ENCODE measurements at places on chromosomes 2 and 18.

DNA sequence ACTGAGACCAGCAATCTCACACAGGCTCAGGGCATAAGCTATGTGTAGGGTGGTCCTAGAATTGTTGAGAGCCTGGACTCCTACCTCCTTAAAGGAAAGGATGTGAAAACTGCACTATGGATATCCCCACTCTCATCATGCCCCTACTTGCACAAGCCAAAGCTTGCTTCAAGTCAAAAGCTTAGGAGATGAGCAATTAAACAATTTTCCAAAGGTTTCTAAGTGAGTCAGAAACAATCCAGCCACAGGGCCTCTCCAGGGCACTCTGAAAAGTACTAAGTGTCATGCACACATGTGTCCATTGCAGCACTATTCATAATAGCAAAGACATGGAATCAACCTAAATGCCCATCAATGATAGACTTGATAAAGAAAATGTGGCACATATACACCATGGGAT, 215.4 kb downstream of the AFF3 start:
- no peak for DNase-seq

DNA sequence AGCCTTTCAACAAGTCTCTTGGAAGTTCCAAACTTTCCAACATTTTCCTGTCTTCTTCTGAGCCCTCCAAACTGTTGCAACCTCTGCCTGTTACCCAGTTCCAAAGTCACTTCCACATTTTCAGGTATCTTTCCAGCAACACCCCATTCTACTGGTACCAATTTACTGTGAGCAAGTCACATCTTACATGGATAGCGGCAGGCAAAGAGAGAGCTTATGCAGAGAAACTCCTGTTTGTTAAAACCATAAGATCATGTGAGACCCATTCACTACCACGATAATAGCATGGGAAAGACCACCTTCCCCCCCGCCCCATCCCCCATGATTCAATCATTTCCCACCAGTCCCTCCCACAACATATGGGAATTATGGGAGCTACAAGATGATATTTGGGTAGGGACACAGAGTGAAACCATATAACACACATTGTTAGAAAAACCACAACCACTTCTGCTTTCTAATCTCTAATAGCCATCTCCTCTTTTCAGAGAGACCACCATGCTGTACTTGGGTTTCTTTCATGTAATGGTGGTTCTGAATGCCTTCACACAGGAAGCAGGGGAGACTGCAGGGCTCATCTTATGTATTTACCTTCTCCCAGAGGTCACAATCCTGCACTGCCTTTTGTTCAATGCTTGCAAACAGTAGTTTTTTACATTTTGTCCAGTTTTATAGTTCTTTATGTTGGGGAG, 46.0 kb upstream of the CALCRL start:
- no peak for DNase-seq

DNA sequence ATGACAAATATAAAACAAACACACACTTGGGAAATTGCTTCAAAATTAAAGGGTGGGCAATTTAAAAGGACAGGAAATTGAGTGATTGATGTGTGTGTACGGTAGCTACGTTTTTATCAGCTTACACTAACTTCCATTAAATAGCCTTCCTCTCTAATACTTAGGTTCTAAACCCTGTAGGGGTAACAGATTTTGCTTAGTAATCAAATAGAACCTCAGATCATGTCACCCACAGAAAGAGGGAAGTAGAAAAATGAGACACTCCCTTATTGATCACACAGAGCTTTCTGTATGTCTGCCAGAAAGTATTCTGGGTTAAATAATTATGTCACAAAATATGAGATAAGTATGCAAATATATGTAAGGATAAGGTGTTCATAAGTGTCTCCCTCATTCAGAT, 93.3 kb downstream of the ICA1L start:
- DNase-seq: no peak

DNA sequence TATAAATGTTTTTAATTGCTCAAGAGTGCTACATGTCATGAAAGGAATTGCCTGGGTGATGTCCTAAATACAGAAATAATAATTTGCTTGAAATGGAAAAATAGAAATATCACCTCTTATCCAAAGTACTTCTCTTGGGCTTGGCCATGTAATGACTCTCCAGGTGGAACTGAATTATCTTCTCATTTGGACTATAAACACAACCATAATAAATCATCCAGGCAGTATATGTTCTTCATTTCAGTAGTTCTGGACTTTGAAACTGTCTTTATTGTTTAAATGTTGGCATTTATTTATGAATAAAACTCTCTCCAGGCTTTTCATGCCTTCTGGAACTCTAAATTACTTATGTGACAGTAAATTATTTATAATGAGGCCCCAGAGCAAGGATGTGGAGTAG, 40.5 kb downstream of the OXER1 start:
- DNase-seq: no peak

DNA sequence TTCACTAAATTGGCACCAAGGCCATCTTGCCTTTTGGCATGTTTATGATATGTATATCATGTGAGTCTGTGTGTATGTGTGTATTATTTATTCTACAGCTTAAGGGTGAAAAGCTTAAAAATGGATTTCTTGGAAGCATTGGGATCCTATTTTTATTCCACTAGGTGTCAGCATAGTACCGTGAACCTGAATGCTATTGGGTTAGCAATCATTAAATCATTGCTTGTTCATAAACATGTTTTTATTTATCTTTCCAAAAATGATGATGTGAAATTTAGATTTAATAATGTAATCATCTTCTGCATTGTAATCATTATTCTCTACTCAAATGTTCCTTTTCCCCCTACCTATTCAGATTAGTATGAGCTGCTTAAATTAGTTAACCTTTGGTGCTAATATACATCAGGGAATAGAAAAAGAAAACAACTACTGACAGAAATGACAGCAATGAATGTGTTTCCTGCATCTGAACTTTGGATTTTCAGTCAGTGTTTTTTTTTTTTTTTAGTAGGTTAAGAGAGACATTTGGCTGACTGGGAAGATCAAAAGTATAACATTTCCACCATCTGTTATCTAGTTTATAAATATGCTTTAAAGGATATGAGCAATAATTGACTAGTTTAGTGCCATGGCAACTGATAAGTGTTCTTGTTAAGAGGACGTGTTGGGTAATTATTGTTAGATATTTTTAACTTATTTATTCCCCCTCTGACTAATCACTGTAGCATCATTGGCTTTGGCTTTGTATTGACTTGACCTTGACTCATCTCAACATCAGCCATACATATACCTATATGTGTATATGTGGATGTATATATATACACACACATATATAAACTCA, 14.1 kb upstream of the ZSWIM2 start:
- peak; percentile 26 for DNase-seq

- no peak for DNase-seq
Observed at GRCh38 chr2:215356948-215357461, 45.1 kb downstream of the ATIC start.

DNA sequence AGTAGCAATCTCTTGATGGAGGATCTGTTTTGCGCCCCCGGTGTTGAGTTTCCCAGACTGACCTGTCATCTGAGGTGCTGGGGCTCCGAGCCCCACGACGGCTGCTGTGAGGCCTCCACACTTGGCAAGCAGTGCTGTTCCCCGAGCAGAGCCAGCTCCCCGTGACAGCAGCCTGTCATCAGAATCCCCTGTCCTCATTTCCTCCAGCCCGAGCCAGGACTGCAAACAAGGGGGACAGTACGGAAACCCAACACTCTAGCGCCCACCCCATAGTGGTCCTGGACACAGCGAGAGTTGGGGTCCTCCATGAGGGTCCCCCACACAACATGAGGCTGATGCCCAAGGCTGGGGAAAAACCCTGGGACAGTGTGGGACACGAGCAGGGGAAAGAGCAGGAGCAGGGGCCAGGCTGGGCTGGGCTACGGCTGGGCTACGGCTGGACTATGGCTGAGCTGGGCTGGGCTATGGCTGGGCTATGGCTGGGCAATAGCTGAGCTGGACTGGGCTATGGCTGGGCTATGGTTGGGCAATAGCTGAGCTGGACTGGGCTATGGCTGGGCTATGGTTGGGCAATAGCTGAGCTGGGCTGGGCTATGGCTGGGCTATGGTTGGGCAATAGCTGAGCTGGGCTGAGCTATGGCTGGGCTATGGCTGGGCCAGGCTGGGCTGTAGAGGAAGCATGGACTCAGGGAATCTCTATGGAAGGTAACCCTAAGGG, 1.5 kb upstream of the KLHL30 start:
- DNase-seq: no peak

DNA sequence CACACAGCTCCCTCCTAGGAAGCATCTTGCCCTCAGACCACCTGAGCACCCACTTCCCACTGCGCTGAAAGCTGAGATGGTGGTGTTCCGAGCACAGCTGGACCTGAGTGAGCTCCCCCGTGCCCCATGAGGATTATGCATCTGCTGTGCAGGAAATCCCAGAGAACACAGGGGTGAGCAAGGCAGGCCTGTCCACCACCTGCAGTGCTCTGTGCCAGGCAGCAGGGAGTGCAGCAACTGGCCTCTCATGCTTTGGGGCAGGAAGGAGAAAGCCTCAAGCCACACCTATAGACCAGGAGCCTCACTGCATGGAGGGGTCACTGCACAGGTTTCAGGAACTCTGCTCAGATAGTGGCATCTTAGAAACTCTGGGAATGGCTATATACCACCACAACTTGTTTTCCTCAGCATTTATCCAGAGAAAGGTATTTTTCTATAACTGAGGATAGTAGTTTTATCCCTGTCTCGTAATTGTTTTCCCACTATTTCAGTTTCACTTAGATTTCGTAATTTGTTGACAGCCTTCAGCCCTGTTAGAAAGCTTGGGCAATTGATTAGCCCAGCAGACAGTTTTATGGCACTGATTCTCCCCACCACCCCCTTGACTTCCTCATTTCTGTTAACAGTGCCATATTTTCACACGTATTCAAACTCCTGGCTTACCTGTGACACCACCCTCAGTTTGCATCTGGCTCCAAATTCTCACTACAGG, 144.3 kb upstream of the DAPL1 start:
- no peak for DNase-seq

- DNase-seq: no peak
Observed at GRCh38 chr18:62986490-62986889, 271.1 kb downstream of the PHLPP1 start.

DNA sequence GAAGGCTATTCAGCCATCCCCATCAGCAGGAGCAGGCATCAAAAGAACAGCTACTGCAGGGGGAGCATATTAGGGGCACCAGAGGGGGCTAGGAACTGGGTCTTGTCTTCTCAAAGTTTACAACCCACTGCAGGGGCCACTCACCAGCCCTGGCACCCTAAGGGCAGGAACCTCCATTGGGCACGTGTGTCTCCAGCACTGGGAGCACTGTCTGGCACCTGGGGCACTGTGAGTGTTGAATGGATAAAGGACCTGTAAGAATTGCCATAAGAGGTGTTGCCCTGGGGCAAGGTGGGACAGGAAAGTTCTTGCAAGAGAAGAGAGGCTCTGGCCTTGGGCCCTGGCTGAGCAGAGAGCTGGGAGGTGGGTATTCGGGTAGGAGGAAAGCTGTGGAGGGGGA, 1.4 kb upstream of the STEAP3 start:
- DNase-seq: no peak

- no peak for DNase-seq
Observed at GRCh38 chr2:168233726-168234406, 13.5 kb downstream of the STK39 start.

- no peak for DNase-seq
Observed at GRCh38 chr2:191114403-191114886, 36.3 kb downstream of the STAT4 start.

DNA sequence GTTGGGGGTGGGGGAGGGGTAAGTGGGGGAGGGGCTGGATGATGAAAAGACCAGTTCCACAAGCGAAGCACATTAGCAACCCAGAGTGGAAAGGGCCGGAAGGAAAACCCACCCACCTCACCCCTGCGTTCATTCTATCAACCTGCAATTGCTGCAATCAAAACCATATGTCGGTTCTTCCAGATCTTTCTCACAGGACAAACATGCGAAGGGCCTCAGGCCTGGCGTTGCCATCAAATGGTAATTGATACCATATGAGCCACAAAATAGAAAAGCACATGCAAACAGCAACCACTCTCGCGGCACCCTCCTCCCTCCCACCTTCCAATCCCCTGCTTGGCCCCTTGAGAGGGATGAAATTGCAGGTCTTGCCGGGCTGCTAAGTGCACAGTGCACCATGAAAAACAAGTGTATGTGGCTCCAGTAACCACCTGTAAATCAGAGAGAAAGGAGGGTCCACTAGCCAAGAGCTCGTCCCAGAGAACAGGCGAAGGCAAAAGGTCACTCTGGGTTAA, 287.5 kb downstream of the TCF4 start:
- DNase-seq: peak; percentile 37

GRCh38 chr2:229265727-229266126, 5.4 kb downstream of the PID1 start:
- no peak for DNase-seq

- DNase-seq: no peak
Observed at GRCh38 chr2:163778045-163778781, 42.4 kb upstream of the FIGN start.

DNA sequence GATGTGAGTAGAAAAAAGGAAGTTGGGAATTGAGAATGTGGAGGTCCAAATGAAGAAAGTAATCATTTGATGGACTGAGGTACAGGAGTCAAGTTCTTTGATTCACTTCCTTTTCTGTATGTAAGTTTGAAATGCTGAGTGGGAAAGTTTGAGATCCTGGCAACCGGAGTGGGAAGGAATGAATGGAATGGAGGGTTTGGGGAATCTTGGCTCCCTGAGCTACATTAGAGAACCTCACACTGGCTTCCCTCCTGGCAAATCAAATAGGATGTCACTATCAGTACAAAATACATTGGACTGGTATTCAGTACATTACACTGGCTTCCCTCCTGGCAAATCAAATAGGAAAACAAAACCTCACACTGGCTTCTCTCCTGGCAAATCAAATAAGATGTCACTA, 9.8 kb upstream of the RNF138 start:
- no peak for DNase-seq

GRCh38 chr18:21722687-21723086, 17.9 kb upstream of the MIB1 start:
- no peak for DNase-seq

GRCh38 chr2:219252570-219252899, 508 bp upstream of the TUBA4B start:
- DNase-seq: no peak

GRCh38 chr2:178280244-178280852, 86.0 kb downstream of the OSBPL6 start:
- DNase-seq: no peak

DNA sequence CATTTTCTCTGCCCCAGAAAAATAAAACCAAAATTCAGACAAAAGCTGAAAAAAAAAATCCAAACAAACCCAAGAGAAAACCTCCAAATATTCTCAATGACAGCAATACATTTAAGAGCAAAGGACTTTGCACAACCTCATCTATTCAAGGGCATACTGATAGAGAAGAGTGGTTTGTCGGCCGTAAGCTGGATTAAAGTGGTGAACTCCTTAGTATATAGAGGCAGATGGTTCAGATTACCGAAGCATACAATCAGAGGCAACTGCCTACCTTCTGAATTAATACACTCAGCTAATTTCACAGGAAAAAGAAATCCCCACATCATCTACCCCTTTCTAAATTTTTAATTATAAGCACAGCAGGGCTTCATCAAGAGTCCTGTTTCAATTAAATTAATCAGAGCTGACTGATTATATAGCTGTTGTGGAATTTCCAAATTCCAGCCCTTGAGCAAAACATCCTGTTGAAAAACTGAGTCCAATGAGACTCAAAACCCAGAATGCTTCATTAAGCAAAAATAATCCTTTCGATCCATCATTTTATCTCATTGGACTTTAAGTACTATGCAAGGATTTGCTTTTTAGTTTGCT, at the start of gene CPLX4:
Gene CPLX4 (minus strand): TSS at position 190 of the 591 bp plus-strand sequence. CDS start 187 bp downstream, at position 3.
- DNase-seq: peak; percentile 8

GRCh38 chr2:235711527-235711926, 217.7 kb downstream of the AGAP1 start:
- DNase-seq: no peak

All from left kidney (tissue), 8 donors.